ENCODE measurements at places on chromosomes 2 and 18.

DNA sequence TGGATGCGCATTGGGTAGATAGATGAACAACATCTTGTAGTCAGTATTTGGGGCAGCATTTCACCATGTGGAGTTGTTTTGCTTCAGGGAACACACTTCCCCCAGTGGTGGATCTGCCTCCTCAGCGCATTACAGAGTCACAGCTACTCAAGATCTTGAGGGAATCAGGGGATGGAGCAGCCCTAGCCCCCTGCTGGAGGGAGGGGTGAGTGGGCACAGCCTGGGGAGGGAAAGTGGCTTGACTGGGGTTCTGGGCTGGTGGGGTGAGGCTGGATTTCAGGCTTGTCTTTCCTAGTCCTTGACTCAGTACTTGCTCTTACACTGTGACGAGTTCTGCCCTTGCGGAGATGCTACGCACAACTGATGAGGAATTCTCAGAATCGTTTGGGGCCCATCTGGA, 271.0 kb upstream of the HS6ST1 start:
- DNase-seq, result no peak

DNA sequence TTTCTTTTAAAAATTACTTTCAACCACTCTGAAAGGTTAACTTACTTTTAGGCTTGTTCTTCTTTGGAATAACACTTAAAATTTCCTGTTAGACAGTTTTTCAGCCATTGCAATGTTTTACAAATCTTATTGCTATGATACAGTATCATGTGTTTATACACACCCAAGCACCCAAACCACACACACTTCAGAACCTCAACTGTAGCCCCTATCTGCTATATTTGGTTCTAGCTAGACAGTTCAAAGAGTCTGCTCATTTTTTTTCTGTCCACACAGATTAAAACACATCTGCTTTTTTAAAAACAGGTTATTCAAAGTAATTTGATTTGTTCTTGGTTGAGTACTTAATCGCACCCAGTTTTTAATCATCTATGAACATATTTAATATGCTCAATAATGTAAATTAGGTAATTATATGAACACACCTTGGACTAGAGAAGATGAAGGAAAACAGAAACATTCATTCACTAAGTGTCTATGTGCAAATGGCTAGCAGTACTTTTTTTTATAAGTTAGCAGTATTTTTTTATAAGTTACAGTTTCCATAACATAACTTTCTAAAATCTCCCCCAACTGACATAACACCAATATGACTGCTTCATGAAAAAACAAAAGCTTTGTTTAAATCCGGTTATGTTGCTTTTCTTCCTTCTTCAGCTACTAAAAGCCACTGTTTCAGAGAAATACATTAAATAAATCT, 17.6 kb downstream of the FBXO11 start:
- DNase-seq, result no peak

DNA sequence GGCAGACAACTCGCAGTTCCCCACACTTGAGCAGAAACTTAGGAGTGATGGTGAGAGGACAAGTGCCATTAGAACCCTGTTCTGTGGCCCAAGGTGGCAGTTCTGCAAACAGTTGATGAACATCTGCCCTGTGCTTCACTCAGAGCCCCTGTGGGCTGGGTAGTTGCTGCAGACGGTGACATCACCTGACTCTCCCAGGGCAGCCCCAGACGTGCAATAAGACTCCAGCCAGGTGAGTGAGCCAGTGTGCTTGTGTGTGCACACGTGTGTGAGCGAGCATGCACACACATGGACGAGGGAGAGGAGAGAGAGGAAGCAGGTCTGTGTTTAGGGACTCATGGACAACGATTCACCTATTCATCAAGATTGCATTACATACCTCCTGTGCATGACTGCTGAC, 136.0 kb upstream of the GLI2 start:
- DNase-seq, result no peak

GRCh38 chr2:71220743-71221142, 6.2 kb downstream of the PAIP2B start:
- no peak for DNase-seq

GRCh38 chr2:191565647-191566198, 112.2 kb upstream of the NABP1 start:
- no peak for DNase-seq

DNA sequence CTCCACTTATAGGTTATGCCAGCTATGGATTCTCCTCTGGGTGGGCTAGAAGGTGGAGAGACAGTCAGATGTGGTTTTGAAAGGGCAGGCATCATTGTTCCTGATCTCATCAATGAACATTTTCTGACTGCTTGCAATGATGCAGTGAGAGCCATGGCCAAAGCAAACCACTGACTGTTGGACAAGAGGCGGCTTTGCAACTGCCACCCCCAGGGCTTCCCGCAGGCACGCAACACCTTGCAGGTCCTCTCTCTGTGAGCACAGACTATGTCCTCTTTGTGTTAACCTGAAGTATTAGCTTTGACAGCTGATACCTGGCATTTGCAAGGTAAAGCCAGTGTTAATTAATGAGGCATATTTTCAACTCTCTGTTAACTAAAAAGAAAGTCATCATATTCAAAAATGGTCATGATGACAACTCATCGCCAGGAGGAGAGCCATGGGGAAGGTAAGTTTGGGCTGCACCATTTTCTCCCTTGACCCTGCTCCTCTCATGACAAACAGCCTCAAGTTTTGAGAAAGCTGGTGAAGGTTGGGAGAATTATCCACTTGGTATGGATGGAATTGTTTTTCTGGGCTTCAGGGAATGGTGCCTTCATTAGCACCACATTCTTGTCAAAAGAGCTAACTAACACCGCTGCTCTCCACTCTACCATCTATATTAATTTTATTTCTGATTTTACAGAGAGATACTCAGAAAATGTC, 14.9 kb upstream of the FAM124B start:
- DNase-seq, result no peak

DNA sequence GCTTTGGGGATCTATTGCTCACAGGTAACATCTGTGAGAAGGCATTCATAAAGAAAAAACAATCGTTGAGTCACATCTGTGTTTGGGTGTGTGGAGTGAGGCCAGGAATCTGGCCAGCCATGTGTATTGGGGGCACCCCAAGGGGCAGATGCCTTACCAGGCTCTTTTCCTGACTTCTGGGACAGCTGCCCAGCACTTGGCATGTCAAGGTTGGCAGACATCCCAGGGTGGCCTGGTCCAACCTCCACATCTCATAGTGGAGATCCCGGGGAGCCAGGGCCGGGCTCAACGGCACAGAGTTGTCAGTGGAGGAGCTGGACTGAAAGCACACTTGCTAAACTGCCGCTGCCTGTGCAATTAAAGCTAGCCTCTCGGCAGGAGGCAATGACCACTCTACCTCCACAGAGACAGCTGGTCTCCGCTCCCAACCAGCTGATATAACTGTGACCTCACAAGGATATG, 75.3 kb upstream of the MGAT4A start:
- DNase-seq, result peak; percentile 27
